ENCODE measurements at places on chromosomes 12 and 14.

- DNase-seq = no peak
Observed at GRCh38 chr12:11813438-11813813, 164.0 kb downstream of the ETV6 start.

- no peak for DNase-seq
Observed at GRCh38 chr12:110531741-110532333, 29.7 kb downstream of the RAD9B start.

DNA sequence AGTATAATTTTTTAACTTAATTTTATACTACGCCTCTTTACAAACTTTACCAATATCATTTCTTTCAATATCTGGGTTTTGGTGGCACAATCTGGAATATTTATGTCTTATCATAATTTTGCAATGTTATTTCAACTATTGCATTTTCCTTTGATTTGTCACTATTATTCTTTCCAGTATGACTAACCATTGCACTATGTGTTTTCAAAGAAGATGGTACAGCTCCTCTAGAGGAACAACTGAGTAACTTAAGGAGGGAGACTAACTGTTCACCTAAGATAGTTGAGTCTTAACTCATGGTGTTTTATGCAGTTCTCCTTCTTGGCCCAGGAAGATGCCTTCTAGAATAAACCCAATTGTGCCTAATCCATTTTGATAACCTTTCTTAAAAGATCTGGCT is 60.5 kb upstream of the KIF21A start:
- no peak for DNase-seq

DNA sequence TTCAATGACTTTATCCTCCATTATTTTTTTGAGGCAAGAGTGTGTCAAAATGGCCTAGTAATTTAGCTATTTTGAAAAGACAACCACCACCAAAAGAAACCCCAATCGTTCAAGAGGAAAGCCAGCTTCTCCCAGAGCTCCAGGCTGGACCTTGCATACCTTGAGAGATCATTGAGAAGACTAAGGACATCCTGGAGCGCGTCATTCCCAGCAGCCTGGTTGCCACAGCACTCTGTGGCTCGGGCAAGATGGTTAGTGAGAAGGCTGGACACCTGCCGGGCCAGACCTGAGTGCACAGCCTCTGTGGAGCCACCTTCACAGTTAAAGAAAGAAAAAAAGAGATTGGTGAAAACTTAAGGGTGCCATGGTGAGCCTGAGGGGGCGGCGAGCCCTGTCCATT is 111.4 kb downstream of the TRAFD1 start:
- DNase-seq = no peak

- no peak for DNase-seq
Observed at GRCh38 chr12:18643681-18644080, 94.1 kb downstream of the PLCZ1 start.

- DNase-seq = peak; percentile 39
Observed at GRCh38 chr12:104790296-104791125, 167.6 kb downstream of the SLC41A2 start.

GRCh38 chr12:92408072-92408900 is 262.6 kb upstream of the BTG1 start:
- peak; percentile 18 for DNase-seq

DNA sequence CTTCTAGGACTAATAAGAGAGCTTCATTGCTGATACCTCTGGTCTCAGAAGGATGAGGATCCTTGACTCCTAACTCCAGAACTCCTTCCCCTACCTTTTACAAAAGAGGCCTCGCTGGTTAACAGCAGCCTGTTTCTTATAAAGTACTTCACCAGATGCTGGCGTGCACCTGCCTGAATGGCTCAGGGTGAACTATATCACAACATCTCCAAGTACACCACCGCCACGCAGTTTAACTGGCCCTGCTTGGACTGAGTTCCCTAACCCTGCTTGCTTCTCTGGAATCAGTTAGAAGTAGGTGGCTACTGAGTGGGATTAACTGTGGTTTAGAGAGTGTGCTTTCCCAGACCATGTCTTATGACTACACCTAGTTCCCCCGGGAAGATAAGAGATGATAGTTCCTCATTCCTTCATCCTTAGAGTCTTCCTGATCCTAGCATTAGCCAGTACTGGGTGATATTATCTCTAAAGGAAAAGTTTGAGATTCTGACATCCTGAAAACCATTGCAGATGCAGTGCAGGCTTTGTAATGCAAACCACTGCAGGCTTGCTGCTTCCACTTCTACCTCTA is 3.0 kb downstream of the FOXJ2 start:
- DNase-seq = no peak

- no peak for DNase-seq
Observed at GRCh38 chr14:89667983-89668382, 250.9 kb upstream of the FOXN3 start.

DNA sequence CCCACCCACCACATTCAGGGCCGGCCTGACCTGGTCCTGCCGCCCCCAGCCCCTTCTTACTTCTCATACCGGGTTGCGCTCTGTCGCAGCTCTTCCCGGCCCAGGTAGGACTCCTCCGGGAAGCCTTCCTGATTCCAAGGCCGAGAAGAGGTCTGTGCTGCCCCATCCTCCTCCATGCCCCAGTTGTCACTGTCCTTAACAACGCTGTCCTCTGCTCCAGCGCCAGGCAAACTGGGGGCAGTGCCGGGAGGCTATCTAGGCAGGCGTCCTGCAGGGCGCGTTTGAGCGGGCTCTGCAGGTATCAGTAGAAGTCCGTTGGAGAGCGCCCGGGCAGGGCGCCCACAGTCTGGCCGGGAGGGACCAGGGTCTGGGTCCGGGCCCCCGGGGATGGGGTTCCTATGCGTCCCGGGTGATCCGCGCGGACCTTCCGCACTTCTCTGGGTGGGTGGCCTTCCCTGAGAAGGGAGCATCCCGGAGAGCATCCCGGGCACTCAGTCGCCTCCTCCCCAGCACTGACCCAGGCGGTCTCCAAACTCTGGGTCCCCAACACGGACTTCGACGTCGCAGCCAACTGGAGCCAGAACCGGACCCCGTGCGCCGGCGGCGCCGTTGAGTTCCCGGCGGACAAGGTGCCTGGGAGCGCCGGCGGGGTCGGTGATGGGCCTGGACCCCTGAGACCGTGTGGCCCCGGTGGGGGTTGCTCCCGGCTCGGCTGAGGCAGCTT is 900 bp downstream of the AMN start:
- no peak for DNase-seq

DNA sequence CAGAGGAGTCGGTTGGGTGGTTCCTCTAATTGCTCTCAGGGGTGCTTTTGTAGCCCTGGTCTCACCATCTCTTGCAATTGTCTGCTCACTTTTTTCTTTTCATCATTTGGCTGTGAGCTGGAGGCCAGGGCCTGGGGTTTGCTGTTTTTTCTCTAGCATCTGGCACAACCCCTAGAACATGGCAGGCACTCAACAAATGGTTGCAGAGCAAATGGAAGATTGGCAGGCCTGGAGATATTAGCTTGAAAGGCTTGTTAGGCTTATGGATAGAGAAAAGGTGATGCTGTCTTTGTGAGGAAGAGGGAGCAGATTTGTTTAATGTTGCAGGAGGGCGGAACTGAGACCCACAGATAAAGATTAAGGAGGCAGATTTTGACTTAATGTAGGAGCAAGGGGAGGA is 47.0 kb downstream of the GALNT8 start:
- no peak for DNase-seq

- no peak for DNase-seq
Observed at GRCh38 chr14:91883753-91884152, 16.4 kb upstream of the TC2N start.

All from activated T-cell treated with anti-CD3 and anti-CD28 coated beads, Interleukin-2, amount 50 U/mL, for 4 hours (primary cell).